ENCODE measurements at places on chromosomes 4 and X.
A peak's percentile ranks its signal among the peaks of the same experiment; 100 is the strongest.

GRCh38 chr4:24508541-24508940 is 75.8 kb downstream of the DHX15 start:
- DNase-seq: no peak

DNA sequence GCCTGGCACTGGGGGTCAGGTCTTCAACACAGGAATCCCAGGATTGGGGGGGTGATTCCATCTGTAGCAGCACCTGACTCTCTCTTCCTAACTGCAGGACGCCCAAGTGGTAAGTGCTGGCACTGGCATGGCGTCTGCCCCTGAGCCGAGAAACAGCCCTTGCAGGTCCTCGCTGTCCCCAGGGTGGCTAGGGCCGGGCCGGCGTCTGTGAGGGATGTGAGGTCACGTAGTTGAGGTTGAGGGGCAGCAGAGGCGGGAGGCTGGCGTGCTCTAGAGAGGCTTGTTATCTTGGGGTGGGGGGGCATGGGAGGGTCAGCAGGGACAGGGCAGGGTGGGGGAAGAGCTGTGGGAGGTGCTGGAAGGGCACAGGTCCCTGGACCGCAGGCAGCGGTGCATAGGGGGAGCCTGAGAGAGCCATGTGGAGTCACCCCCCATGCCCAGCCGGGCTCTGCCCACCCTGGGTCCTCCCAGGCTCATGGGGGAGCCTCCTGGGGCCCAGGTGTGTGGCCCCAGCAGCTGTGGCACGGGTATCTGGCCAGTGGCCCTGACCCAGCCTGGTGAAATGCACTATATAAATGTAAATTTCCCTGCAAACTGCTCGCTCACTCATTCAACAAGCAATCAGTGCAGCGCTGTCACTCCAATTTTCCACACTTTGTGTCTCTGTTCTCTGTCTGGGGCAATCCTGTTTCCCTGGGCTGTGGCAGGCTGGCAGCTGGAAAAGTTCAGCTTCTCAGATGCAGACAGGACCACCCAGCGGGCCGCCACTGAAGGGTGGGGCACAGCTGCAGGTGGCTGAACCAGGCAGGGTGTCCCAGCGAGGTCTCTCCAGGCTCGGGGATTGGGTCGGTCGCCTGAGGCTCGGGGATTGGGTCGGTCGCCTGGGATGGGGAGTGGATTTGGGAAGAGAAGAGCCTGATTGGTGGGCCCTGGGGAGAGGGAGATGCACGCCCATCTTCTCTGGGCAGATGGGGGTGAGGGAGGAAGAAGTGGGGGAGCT is 102.2 kb upstream of the NKX1-1 start:
- no peak for DNase-seq

DNA sequence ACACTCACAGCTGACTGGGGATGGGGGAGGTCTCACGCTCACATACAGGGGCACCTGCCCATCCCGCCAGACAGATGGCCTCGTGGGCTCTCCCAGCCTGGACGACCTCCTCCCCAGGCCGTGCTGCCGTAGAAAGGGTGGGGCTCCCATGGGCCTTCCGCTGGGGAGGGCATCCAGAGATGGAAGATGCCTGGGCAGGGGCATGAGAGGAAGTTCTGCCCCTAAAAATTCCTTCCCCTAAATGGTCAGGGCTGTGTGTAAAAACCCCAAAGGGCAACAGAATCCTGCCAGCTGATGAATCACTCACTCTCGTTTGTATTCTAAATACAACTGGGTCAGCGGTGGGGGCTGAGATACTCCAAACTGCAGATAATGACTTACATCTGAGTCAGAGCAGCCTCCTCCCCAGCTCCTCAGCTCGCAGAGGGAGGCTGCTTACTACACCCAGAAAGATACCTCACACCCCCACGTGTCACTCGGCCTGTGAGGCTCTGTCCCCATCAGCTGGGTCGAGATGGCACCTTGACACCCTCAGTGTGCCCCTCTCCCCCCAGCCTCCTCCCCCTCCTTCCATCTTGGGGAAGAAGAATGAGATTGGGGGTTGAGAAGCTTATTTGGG is 10.1 kb downstream of the WDR1 start:
- DNase-seq: peak; percentile 55

- DNase-seq: no peak
Measured at GRCh38 chr4:3168029-3168428, 80.9 kb upstream of the MSANTD1 start.

DNA sequence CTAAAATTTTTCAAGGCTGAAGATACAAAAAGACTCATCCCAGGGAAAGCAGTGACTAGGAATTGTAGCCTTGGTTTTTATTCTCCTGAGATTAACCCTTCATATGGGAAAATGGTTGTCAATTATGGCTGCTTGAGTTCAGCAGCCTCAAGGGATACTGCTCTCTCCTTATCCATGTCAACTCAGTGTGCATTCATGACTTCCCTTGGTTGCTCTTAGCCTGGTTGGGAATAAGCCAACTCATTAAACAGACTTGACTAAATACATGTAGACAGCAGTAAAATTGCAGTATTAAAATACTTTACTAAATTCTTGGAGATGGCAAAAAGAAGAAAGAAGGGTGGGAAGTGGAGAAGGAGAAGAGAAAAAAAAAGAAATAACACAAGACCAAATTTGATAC is 44.5 kb upstream of the BMP3 start:
- no peak for DNase-seq

DNA sequence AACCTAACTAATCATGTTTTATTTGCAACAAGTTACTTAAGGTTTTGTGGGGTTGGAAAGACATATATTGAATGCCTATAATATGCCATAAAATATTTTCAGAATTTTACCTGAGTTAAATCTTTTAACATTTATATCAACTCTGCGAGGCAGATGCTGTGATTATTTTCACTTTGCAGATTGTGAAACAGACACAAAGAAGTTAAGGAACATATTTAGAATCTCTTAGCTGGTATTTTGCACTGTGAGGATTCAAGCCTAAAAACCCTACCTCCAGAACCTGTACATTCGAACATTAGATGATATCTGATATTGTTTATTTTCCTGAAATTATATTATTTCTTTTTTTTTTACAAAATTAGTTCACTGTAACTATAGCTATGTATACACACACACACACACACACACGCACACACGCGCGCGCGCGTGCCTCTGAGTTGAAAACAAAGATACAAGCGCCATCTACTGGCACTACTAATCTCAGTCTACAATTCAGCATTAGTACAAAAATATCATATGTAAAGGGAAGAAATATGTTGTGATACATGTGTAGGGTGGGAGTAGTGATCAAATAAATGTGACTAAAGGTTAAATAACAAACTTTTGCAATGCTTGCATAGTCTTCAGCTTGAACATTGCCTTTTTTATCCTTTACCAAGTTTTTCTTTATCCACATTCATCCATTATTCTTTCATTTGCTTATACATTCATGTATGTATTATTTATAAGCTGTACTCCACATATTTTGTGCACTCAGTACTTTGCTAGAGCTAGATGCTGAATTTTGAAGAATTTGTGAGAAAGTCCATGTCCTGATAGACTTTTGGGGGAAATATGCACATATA is 61.5 kb downstream of the ANXA10 start:
- DNase-seq: peak; percentile 15

GRCh38 chr4:185800266-185800945 is 11.6 kb downstream of the SORBS2 start:
- DNase-seq: no peak

- no peak for DNase-seq
Measured at GRCh38 chrX:48896611-48897011, 957 bp downstream of the TIMM17B start.

GRCh38 chrX:85112293-85112692 is 108.6 kb downstream of the APOOL start:
- no peak for DNase-seq

DNA sequence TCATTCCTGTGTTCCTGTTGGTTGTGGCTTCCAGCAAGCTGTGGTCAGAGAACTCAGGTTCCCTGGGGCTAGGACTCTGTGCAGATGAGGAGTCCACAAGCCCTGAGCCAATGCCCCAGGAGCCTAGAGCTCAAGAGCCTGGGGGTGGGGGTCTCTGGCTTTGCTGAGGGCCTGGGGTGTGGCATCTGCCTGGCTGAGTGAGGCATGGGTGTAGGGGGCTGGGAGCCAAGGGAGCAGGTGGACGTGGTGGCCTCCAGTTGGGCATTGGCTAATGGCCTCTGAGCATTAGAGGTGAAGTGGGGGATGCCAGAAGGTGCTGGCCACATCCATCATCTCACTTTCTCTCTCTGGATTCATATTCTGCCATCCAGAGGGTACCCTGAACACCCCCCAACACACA is 5.3 kb upstream of the MAMLD1 start:
- no peak for DNase-seq

DNA sequence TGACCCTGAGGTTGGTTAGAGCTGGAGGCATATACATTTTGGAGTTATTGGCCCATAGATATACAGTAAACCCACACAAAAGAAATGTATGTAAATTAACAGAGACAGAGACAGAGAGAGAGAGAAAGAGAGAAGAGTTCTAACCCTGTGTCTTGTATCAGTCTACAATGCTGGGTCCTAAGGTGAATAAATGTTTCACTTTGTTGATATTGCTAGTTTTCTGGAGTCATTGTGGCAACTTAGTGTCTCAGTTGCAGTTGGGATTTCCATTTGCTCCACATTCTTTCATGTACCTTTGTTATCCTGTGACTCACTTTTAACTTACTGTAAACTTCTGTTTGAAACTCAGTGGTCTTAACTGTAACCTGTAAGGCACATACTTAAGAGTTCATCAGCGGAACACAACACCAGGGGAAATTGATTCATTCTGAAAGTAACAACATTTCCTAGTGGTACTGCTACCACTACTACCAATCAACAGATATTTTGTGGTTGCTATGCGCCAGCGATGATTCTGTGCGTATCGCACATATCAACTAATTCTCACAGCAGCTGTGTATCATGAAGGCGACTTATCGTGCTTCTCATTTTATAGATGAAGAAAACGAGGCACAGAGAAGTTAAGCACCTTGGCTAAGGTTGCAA is 38.5 kb upstream of the ETDA start:
- no peak for DNase-seq

DNA sequence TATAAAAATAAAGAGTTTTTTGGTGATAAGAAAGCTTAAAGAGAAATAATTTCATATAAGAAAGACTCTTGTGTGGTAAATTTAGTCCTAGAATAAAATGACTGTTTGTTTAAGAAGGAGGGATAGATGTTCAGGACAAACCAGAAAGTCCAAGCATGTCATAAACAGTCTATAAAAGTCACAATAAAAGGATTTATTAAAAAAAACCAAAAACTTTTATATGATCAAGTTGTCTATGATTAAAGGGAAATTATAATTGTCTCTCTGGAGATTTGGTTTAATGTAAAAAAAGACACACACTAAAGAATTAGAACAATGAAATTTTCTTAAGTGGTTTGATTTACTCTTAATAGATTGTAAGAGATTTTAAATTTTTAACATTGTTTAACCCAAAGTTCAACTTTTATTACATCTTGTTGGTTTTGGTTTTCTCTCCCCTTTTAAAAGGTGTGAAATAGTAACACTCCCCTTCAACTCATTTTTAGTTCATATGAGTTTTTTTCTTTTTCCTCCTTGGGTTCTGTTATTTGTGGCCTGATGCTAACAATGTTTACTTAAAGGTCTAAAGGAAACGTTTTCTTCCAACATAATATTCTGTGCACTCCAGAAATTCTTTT is 89.7 kb downstream of the PDHA2 start:
- DNase-seq: no peak

GRCh38 chrX:37942170-37942569 is 64.2 kb upstream of the SYTL5 start:
- DNase-seq: no peak

- no peak for DNase-seq
Measured at GRCh38 chr4:94491322-94491721, 39.6 kb downstream of the PDLIM5 start.

DNA sequence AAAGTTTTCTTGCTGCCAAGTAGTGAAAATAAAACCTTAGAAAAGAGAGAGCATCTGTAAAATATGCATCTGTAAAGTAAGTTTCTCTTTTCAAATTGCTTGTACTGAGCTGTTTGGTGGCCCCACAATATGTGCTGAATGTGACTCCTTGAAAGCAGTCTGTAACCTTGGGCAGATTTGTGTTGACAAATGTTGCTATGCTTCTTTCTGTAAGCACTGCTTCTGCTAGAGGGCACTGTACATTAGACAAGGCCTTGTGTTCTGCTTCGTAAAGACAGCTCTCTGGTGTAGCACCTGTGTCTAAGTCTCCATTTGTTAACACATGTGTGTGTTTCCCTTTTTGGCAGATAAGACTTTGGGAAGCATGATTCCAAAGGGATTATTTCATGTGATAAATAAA is 56.6 kb upstream of the NRK start:
- DNase-seq: no peak

DNA sequence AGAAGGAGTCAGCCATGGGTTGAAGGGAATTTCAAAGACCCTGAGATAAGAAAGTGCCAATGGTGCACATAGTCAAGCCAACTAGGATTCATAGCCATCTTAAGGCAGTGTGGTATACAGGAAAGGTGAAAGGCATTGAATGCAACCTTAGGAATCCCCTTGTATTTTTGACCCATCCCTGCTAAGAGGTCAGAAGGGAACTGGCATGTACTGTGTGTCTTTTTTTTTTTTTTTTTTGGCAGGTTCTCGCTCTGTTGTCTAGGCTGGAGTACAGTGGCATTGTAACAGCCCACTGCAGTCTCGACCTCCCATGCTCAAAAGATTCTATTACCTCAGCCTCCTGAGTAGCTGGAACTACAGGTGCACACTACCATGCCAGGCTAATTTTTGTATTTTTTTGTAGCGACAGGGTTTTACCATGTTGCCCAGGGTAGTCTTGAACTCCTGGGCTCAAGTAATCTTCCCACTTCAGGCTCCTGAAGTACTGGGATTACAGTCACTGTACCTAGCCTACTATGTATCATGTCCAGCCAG is 40.8 kb downstream of the VSIG4 start:
- no peak for DNase-seq

DNA sequence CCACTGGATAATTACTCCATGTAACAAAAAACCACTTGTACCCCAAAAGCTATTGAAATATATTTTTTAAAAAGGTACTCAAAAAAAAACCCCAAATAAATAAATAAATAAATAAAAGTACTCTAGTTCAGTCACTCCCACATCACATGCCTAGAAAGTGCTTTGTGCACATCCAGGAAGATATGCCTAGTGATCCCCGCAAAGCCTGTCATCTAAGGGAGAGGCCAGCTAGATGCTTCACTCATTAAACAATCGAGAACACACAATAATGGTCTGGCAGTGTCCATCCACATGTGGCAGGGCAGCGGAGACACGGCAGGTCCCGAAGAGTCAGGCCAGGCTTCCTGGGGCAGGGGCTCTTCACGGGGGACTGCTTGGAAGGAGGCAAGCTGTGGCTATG is 47.6 kb downstream of the RAB33B start:
- no peak for DNase-seq

DNA sequence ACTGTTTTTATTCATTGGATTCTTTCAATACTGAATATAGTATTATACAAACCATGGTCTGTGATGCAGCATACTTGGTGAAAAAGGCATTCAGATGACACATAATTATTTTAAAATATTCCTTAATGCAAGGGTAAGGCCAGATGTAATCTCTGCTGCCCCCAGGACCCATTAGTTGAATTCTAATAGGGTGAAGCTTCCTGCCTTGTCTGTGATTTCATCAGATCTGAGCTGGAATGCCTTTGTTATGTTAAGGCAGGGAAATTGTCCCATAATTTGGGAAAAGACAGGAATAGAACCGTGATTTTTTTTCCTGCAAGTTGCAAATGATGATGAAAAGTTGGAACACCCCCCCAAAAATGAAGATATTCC is 26.1 kb downstream of the ZRSR2 start:
- no peak for DNase-seq

- no peak for DNase-seq
Measured at GRCh38 chr4:24867766-24868296, 45.0 kb downstream of the CCDC149 start.
